CD4-positive, alpha-beta T cell treated with Interleukin-21 for 1 hour (primary cell): ENCODE measurements at places on chromosomes 13 and 19.

- no peak for DNase-seq
These were observed at the start of gene ERICH4 for GRCh38 chr19:41442473-41443355. Gene ERICH4, plus strand, starts transcription at chr19:41443156. Its CDS starts 14 bp downstream, at chr19:41443170.

- DNase-seq, result no peak
These were observed 37.6 kb upstream of the SHKBP1 start for GRCh38 chr19:40539070-40539469.

DNA sequence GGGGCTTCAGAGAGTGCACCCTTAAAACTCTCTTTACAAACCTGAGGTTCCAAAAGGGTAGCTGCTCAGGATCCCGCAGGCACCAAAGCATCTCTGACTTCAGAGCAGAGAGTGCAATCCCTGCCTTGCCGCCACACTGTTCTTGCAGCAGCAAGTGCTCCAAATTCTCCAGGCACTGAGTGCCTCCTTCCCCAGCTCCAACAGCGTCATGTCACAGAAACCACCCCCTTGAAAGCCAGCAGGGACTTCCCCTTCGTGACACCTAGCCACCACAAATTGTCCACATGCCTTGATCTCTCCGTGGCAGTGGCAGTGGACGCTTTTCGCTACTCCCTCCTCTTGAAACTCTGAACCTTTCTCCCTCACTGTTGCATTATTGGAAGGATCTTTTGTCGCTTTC is 39.9 kb downstream of the MBNL2 start:
- DNase-seq, result peak; percentile 10

DNA sequence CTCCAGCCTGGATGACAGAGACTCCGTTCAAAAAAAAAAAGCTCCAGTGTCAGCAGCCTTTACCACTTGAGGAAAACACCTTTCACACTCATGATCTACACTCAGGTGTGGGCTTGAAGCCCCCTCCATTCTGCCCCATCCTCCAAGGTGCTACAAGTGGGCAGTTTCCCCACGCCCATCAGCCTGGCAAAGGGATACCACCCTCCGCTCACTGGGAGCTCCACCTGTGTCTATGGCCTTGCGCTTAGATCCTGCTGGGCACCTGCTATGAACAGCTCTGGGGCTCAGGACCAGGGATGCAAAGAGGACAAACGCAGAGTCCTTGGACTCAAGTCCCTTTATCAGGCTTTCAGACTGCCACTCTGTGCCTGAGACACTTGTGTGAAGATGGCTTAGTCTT is 127.8 kb downstream of the CRYL1 start:
- no peak for DNase-seq

DNA sequence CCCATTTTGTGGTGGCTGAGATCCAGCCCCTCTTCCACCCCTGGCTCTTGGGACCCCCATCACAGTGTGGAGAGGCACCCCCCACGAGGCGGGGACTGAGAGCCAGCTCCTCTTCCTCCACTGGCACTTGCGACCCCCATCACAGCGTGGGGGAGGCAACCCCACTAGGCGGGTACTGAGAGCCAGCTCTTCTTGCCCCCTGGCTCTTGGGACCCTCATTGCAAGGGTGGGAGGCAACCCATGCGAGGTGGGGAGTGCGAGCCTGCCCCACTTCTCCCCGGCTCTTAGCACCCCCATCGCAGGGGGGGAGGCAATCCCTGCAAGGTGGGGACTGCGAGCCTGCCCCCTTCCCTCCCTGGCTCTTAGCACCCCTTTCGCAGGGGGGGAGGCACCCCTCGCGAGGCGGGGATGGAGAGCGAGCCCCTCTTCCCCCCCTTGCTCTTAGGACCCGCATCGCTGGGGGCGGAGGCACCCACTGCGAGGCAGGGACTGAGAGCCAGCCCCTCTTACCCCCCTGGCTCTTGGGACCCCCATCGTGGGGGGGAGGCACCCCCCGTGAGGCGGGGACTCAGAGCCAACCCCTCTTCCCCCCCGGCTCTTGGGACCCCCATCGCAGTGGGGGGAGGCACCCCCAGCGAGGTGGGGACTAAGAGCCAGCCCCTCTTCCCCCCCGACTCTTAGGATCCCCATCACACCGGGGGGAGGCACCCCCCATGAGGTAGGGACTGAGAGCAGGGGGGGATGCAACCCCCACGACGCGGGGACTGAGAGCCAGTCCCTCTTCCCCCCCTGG is 364.6 kb upstream of the SPRY2 start:
- DNase-seq, result no peak

GRCh38 chr13:111792956-111793355 is 274.0 kb upstream of the SOX1 start:
- no peak for DNase-seq

DNA sequence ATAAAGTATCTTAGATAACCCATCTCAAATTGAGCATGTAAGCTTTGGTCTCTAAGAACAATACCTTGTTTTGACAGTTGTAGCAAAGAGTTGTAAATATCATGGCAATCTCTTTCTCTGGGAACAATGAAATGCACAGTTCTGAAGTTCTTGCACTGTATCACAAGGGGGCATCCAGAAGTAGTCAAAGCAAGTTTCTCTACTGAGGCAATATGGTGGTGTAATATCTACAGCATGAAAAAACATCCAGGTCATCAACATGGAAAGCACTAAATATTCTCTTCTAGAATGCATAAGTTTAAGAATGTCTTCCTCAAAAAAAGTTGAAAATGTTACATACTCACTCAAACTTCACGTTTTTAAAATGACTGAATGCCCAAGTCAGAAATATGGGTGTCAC is 19.6 kb downstream of the MTMR6 start:
- peak; percentile 30 for DNase-seq

DNA sequence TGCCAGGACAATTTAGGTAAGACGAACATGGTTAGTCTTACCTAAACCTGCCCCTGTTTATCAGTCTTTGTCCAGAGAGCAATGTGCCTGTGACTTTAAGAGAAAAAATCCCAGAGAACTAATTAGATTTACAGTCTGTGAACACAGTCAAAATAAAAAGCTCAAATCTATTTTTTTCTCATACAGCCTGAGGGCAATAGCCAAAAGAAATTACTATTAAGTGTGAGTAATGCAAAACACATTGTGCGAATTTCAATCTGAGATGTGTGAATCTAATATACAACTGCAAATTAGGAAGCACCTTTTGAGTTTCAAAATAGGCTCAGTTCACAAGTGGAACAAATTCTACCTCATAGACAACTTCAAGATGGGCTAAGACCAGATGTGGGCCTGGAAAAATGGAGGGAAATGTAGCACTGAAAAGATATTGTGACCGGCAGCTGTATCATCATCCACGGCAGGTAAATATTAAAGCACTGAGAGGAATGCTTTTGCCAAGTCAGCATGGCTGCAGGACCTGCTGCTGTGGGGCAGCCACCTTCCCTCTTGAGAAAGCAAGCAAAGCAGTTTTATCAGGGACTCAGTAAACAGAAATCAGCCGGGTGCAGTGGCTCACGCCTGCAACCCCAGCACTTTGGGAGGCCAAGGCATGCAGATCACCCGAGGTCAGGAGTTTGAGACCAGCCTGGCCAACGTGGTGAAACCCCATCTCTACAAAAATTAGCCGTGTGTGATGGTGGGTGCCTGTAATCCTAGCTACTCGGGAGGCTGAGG is 114.8 kb downstream of the KATNAL1 start:
- no peak for DNase-seq

DNA sequence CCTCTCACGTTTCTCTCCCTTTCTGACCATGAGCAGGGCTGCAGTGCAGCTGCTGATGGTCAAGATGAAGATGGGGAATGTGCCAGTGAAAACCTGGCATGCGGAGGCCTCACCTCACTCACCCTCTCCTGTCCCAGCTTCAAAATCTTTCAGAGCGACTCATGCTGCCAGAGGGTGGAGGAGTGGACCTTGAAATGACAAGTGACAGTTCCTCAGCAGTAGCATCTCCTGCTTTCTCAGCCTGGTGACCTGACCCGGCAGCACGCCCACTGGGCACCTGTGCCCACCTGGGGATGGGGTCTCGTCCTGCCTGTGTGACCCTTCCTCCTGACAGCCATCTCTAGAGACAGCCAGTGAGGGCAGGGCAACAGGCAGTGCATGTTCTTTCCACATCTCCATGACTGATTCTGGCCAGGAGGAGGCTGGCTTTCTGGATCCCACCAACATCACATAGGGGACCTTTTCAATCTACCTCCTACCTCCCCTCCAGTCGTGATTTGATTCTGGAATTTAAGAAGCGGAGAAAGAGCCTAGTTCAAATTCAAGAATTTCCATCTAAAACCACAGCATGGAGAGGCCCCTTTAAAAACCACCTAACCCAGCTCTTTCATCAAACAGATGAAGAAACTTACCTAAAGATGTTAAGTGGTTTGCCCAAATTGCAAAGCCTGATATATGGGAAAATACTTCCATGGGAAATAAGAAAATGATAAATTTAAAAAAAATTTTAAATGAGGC is 45.8 kb downstream of the RFX2 start:
- no peak for DNase-seq

- DNase-seq, result no peak
These were observed 62.0 kb upstream of the C1QTNF9B start for GRCh38 chr13:23959231-23959862.
